ENCODE measurements at places on chromosomes 6 and 20.

- DNase-seq = no peak
Observed at GRCh38 chr20:9949563-9949962, 85.2 kb upstream of the ANKEF1 start.

- no peak for DNase-seq
Observed at GRCh38 chr6:153989989-153990388, 49.1 kb upstream of the OPRM1 start.

DNA sequence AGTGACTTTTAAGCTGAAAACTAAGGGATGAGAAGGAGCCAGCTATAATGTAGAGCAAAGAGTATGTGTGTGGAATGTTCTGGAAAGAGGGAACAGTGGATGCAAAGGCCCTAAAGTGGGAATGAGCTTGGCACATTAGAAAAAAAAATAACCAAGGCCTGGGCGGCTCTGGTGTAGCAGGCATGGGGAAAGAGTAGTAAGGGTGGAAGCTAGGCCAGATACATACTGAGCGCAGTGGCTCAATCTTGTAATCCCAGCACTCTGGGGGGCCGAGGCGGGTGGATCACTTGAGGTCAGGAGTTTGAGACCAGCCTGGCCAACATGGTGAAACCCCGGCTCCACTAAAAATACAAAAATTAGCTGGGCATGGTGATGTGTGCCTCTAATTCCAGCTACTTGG lies 8.4 kb downstream of the GGT7 start:
- DNase-seq = no peak

- no peak for DNase-seq
Observed at GRCh38 chr6:1709234-1709641, 99.5 kb downstream of the FOXC1 start.

- no peak for DNase-seq
Observed at GRCh38 chr6:12929678-12930077, 213.1 kb downstream of the PHACTR1 start.

- DNase-seq = no peak
Observed at GRCh38 chr6:148502083-148502772, 159.6 kb downstream of the SASH1 start.

GRCh38 chr20:60249436-60249835 lies 291.2 kb downstream of the CDH26 start:
- no peak for DNase-seq
